ENCODE measurements at places on chromosomes 13 and 19. TPM values are rescaled to one million over a fixed set of nuclear protein-coding genes. Genes with fewer than 3 reads are reported as not detected.

The IL11 gene
- not detected for total RNA-seq

The PRSS57 gene
- total RNA-seq: not detected

The TTC9B gene
- not detected for total RNA-seq

The TMIGD2 gene
- 0.25 TPM for total RNA-seq

The IGSF23 gene
- 7.0 TPM for total RNA-seq

GRCh38 chr19:15199661-15200552 is 888 bp downstream of the NOTCH3 start:
- no peak for DNase-seq

DNA sequence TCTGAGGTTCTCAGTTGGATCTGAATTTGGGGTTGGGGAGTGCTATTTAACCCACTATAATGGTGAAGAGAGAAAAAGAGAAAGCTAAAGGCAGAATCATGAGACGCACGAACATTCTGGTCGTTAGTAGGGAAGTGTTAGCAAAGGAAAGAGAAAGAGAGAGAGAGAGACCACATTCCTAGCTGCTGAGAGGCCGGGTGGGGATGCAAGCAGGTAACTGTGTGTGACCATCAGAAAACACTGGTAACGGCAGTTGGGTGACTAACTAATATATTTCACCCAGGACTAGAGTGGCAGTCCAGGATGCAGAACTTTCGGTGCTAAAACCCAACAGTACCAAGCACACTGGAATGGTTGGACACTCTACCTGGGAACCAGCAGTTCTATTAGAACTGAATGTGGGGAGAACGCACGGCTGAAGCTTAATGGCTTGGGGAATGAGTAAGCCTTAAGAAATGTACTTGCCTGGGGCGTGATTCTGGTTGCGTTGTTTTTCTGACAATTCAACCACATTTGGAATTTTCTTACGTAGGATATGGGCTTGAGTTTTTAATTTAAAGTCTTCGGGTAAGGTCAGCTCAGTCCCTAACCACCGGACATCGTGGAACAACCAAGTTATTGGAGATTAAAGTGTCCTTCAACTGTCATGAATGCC is 130.2 kb downstream of the DNAJC15 start:
- no peak for DNase-seq

DNA sequence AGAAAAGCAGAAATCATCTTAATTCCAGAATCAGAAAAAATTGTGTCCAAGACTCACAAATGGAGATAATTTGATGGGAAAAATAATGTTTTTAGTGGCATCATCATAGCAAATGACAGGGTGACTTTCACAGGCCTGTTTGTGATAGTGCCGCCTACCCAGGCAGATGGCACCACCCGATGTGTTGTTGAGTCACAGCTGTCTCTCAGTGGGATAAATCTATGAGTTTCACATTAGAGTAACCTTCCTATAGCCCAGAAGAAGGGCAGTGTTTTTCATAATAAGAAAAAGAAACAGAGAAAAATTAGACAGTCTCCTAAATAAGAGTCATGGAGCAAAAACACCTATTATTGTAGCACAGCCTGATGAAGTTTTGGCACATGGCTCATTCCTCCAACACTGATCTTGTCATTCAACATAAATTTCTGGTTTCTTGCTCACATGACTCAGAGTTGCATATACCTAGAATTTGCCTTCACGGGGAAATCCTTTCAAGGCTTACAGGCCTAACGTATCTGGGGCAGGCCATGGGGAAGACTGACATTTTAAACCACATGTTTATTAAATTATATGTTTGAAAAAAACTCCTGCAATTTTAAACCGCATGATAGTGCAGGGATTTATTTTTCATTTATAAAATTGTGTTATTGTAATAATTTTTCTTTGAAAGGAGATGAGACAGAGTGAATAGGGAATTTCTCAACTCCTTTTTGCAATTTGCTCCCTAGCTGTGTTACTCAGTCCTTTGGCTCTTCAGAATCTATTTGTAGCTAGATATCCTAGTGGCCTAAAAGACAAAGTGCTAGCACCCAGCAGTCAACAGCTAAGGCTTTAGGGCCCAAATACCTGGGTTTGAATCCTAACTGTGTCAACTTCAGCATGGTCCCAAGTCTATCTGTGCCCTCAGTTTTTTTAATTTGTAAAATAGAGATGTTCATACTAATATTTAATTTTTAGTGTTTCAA is 393.7 kb downstream of the NDFIP2 start:
- DNase-seq: no peak

GRCh38 chr19:14164724-14165493 is 28.5 kb upstream of the ASF1B start:
- no peak for DNase-seq

DNA sequence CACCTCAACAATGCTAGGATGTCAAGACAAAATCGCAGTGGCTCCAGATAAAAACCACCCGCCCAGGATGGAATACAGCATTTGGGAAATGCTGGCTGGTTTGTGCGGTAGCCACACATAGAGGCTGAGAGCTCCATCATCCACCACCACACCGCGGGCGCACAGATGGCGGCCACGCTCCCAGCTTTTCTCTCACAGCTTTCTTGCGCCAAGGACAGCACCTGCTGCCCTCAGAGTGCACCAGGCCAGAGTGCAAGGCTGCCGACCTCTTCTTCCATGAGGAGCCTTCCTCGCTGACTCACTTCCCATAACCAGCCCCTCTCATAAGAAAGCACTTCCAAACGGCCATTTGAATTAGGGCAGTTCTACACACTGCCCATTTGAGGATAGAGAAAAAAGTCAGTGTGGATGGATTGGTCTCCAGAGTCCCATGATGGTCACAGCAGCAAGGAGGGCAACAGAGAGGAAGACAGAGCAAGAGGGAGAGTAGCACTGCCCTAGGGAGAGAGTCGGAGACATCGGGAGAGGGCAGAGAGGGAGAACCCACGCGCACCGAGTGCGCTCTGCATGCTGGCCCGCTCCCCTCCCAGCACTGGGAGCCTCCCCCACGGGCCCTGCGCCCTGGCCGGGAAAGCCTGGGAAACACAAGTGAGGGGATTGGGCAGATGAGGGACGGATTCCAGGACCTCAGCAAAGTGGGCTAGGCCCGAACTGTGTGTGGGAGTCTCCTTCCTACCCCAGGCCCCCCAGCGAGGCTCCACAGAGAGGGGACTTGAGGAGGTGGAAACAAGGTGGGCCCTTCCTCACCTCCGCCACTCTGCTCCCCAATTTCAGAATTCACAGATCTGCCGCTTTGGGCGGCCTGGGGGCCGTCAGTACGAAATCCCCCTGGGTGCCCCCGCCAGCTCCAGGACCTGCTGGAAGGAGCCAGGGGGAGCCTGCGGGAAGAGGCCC is 156.9 kb downstream of the USP12 start:
- peak; percentile 27 for DNase-seq

DNA sequence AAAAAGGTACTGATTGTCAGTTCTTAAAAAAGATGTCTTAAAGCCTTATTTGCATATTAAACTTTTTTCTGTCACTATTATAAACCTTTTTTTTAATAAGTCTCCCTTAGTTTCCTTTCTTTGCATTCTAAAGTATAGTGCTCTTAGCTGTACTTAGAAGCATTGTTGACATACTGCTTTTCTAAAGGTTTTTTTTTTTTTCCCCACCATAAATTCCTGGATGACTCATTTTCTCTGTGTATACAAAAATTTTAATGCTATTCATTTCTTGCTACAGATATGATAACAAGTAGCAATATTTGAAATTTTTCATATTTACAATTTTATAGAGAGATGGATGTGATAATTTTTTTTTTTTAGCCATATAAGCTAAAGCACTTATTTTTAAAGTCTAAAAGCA is 43.5 kb downstream of the METTL21C start:
- DNase-seq: no peak

GRCh38 chr19:5881543-5882299 is 11.4 kb upstream of the FUT5 start:
- DNase-seq: no peak

DNA sequence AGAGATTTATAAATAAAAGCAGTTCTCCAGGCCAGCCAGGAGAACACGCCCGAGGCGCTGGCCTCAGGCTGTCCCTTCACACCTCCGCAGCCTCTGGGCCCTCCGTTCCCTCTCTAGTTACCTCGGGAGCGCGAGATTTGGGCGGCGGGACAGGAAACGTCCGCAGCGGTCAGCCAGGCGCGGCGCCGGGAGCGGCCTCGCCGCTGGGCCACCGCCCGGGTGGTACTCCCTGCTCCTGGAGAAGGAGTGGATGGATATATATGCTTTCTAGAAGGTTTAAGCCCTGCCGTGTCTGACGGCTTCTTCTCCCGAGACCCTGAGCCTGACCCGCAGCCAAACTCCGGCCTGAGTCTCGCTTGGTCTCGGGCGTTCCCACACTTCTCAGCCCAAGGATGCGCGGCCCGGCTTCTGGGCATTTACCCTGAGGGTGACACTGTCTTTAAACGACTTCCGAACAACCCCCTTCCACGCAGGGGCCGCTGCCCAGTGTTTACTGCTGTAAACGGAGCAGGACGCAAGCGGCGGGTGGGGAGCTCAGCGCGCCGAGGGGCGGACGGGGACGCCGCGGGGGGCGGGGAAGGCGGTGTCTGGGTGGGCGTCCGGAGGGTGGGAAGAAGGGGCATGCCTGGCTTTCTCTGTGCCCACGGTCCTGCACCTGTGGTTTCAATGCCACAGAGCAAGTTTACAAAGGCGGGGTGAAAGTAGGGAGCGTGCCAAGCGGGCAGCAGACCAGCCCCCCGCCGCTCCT is 2.0 kb upstream of the ZIC2 start:
- no peak for DNase-seq

GRCh38 chr13:52361225-52361624 is 44.7 kb downstream of the THSD1 start:
- no peak for DNase-seq

- no peak for DNase-seq
Observed at GRCh38 chr19:29855087-29855486, 43.3 kb downstream of the CCNE1 start.

DNA sequence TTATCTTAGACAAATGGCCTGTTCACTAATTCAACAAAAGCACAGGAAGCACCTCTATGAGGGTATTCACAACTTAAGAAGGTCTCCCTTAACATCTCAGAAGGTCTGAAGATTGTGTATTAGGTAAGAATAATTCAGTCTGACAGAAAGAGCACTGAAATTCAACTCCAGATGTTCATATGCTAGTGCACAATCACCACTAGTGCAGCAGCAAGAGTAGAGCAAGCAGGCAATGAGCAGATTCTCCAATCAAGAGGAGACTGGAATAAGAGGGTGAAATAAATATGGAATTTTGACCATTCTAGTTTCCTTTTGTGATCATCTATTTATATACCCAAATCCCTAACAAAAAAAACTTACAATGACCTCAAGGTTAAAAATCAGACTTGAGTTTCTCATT is 52.0 kb downstream of the MPHOSPH8 start:
- no peak for DNase-seq

- no peak for DNase-seq
Observed at GRCh38 chr19:27885359-27885758, 1327.6 kb downstream of the UQCRFS1 start.

GRCh38 chr13:67224148-67224846 is 5.8 kb downstream of the PCDH9 start:
- DNase-seq: peak; percentile 76

DNA sequence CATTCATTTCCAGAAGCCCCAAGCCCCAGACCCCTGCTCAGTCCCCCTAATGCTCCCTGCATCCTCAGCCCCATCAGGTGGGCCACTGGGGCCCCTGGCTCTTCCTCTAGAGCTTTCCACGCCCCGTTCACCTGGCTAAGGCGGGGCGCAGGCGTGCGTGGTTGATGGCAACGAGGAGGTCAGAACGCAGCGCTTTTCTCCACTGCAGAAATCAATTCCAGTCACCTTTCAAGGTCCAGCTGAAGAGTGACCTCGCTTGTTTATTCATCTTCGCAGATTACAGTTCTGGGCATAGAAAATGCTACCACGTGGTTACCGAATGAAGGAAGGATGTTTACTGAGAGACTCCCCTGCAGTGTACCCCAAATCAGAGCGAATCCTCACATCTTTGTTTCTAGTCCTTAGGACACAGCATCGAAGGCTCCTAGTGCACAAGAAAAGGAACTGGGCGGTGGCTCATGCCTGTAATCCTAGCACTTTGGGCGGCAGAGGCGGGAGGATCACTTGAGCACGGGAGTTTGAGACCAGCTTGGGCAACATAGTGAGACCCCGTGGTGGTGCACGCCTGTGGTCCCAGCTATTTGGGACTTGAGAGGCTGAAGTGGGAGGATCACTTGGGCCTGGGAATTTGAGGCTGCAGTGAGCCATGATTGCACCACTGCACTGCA is 828 bp upstream of the PBX4 start:
- DNase-seq: no peak

DNA sequence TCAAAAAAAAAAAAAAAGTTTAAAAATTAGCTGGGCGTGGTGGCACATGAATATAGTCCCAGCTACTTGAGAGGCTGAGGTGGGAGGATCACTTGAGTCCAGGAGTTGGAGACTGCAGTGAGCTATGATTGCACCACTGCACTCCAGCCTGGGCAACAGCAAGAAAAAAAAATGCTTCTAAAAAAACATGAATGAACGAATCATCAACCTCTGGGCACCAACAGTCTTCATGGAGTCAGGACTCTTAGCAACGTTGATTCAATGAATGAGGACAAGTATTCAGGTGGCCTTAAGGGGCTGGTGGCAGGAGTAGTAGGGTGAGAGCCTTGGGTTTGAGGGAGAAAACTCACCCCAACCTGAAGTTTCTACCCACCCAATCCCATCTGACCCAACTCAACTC is 20.6 kb upstream of the OLFM2 start:
- no peak for DNase-seq

DNA sequence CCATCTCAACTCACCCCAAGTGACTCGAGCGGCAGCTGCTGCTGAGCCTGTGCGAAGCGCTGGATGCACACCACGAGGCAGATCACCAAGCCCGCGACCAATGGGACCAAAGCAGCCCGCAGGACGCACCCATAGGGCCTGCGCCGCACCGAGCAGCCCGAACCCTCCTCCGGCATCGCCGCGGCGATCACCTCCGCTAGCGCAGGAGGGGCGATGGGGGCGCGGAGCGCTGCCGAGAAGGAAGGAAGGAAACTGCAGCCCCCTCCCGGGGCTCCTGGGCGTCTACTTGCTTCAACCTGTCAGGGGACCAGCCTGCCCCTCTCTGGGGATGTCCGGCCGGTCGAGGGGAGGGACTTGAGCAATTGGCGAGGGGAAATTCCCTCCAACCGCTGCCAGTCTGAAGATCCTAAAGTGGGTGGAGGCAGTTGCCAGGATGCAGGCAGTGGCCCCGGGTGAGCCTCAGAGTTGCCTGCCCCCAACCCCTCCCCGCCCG is at the start of gene CD70:
Gene CD70 (minus strand): TSS at position 324 of the 493 bp plus-strand sequence. CDS start 148 bp downstream, at position 176.
- no peak for DNase-seq

DNA sequence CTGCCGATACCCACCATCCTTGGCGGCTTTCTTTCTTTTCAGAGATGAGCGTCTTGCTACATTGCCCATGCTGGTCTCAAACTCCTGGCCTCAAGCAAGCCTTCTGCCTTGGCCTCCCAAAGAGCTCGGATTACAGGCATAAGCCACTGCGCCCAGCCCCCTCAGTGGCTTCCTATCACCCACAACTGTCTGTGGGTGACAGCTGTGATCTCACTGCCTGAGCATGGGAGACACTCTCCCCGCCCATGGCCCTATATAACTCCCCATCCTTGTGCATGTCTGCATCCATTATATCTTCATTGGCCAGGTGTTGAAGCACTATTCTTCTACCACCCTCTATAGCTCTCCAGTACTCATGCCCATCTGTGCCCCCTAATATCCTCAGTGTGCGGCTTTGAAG is 76.2 kb downstream of the PTPRS start:
- no peak for DNase-seq

Measured in left lobe of liver (tissue), 2 donors.